ENCODE measurements at places on chromosomes 16 and 17. TPM values are rescaled to one million over a fixed set of nuclear protein-coding genes. Genes with fewer than 3 reads are reported as not detected.

Gene KRT17
- 0.50 TPM for total RNA-seq

Gene STH
- not detected for total RNA-seq

- DNase-seq: no peak
These were observed 3.8 kb upstream of the ATP2A3 start for GRCh38 chr17:3968015-3968414.

DNA sequence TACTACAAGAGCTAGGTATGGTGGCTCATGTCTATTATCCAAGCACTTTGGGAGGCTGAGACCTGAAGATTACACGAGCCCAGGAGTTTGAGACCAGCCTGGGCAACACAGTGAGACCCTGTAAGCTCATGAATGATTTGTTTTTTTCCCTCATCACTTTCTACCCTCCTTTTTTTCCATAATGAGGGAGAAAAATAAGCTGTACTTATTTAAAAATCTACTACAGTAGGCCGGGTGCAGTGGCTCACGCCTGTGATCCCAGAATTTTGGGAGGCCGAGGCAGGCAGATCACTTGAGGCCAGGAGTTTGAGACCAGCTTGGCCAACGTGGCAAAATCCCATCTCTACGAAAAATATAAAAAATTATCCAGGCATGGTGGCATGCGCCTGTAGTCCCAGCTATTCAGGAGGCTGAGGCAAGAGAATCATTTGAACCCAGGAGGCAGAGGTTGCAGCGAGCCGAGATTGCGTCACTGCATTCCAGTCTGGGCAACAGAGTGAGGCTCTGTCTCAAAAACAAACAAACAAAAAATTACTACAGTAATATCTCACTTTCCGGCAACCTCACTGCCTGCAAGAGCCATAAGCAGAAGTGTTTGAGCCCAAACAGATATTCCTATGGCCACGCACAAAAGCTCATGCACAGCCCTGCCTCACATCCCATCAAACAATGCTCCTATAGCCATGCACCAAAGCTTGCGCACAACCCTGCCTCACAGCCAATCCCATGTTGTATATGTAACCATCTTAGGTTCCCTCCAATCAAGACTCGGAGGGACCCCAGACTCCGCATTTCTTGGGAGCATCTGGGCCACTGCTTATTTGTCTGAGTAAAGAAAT lies 37.4 kb downstream of the TK2 start:
- DNase-seq: no peak

All from H1 (cell line).